ENCODE measurements at places on chromosomes 3 and 15.

DNA sequence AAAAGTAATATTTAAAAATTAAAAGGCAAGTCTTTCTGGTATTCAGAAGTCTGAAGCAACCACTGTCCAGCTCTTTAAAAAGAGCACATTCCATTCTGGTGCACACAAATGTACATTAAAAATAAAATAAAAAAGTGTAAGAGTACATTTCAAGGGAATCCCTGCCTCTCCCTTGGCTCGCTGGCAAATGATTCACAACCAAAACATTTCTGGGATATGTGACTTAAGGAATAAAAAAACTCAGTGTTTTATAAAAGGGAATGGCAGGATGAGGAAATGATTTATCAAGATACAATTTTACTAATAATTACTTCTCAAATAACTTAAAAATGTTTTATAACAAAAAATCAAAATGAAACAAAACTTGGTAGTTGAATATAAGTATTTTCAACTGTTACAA, 23.8 kb upstream of the ANXA2 start:
- peak; percentile 61 for DNase-seq

GRCh38 chr3:131549340-131549739, 46.6 kb upstream of the MRPL3 start:
- DNase-seq = no peak

DNA sequence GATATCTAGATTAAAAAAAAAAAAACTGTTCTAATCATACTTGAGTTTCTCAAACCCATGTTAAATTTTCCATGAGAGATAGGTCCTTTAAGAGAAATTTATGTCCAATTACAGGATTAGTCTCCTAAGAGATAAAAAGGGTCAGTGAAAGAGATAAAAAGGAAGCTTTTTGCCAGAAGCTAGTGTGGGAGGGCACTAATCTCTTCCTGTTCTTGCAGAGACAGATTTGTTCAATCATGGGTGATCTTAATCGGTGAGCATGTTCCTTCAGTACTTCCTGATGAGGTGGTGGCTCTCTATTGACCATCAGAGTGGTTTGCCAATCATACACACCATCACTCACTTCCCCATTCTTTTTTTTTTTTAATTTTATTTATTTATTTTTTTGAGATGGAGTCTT, 16.9 kb upstream of the LPP start:
- no peak for DNase-seq

DNA sequence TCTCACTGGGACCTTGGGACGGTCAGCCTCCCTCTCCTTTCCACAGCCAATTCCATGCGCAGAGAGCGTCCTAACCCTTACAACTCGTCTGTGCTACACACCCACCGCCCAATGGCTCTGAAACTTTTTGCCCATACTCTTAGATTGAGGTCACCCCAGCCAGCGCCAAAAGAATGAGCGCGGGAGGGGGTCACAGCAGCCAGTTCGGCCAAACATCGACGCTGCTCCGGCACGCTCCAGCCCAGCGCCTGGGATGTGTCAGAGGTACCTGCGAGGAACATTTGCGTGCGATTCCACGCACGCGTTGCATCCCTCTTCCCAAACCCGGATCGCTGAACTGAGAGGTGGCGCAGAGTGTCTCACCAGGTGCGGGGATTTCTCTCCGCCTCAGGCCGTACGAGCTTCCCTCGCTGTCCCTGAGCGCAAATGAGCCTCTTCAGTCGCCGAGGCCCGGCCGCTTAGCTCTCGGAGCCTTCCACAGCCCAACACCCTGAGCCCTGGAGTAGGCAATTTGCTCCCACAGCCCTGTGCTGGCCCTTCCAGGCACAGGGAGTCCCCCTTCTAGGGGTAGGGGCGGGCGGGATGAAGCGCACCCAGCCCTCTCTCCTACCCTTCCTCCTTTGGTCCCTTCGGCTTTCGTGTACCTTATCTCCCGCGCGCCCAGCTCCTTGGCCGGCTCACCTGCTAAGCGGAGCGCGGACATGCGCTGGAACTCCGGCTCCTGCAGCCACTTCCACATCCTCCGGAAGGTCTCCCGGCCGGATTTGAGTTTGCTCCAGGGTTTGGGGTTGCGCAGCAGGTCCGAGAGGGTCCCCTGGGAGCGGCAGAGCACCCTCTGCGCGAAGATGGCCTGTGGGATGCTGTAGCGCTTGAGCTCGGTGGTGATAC, 1.8 kb downstream of the ONECUT1 start:
- no peak for DNase-seq

GRCh38 chr3:89042236-89042835, 65.1 kb upstream of the EPHA3 start:
- no peak for DNase-seq

GRCh38 chr15:50107157-50107556, 11.9 kb downstream of the ATP8B4 start:
- no peak for DNase-seq

GRCh38 chr15:82799183-82799841, 6.6 kb downstream of the FSD2 start:
- no peak for DNase-seq

DNA sequence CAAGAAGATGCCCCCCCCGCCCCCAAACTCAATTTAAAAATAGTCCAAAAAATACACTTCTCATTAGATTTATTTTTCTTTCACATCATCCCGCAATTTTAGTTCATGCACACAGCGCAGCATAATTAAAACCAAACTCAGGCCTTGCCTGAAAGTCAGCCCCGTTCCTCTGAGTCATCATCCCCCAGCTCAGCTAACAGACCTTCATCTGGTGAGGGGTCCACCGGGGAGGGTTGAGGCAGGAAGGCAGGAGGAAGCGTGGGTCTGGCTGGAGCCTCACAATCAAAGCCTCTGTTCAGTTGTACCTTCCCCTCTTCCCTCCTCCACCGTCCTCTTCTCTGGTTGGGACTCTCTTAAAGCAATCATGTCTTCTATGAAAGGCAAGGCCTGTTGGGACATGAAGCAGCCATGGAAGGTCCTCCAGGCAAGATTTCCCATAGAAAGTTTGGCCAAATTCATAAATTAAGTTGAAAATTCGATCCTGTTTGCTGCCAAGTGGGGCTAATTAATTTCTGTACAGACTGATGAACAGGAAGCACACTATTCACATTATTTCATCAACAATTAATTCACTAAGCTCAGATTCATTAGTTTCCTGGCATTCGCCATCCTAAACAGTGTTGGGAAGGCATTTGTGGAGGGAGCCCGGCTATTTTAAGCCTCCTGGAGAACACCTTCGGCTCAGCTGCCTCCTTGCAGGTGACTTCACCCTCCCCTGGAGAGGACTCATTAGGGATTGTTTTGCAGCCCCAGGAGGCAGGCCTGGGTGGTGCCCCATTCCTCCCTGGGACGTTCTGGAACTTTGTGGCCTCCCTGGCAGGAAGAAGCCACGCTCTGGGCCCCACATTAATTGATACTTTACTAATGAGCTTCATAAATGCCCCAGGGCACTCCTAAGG, 72.3 kb upstream of the BNC1 start:
- DNase-seq = no peak

GRCh38 chr3:5227812-5228211, 40.3 kb downstream of the EDEM1 start:
- DNase-seq = no peak

GRCh38 chr3:172324611-172325203, 123.5 kb downstream of the GHSR start:
- no peak for DNase-seq

DNA sequence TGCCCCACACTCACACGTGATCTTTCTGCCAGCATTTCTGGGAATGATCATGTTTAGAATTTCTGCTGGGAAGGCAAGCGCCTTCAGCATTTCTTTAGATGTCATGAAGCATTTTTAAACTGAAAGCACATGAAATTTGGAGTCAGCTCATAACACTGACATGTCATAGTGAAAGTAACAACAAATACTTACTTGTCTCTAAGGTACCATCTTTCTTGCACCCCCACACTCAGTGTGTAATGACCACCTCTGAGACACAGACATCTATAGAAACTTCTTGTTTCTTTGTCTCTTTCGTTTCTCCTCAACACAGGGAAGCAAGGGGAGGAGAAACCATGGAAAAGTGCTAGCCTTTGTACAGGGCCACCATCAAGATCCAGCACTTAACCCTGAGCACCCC, 171.7 kb downstream of the RORA start:
- DNase-seq = no peak

- no peak for DNase-seq
Measured at GRCh38 chr3:126137490-126138130, 42.8 kb downstream of the ALDH1L1 start.

GRCh38 chr3:34056181-34056910, 257.9 kb downstream of the PDCD6IP start:
- DNase-seq = no peak

GRCh38 chr15:65641768-65642475, 20.2 kb downstream of the SLC24A1 start:
- DNase-seq = no peak

GRCh38 chr3:195250473-195251251, 20.3 kb downstream of the XXYLT1 start:
- no peak for DNase-seq

DNA sequence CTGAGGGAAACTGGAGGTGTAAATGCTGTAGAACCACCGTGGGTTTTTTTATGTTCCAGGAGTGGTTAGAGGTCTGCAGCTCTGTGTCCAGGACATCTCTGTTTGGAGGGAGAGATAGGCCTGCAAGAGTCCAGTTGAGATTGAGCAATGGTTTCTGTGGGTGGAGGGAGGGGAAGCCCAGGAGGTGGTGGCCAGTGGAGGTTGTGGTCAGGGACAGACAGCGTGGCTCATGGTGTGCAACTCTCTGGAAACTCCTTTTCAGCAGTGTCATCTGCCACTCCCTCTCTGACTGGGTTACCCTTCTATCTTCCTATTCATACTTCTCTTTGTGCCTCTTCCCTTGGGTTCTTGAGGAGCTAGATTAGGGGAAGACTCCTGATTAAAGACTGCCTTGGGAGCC, 9.6 kb downstream of the XCR1 start:
- no peak for DNase-seq

DNA sequence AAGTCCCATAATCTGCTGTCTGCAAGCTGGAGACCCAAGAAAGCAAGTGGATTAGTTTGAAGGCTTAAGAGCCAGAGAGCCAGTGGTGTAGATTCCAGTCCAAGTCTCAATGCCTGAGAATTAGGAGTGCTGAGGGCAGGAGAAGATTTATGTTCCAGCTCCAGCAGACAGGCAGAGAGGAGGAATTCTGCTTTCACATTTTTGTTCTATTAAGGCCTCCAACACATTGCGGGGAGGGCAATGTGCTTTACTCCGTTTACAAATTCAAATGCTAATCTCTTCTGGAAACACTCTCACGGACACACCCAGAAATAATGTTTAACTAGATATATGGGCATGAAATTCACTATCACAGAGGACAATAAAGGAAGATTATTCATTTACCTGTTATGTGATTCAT, 54.0 kb downstream of the DPH6 start:
- DNase-seq = no peak

DNA sequence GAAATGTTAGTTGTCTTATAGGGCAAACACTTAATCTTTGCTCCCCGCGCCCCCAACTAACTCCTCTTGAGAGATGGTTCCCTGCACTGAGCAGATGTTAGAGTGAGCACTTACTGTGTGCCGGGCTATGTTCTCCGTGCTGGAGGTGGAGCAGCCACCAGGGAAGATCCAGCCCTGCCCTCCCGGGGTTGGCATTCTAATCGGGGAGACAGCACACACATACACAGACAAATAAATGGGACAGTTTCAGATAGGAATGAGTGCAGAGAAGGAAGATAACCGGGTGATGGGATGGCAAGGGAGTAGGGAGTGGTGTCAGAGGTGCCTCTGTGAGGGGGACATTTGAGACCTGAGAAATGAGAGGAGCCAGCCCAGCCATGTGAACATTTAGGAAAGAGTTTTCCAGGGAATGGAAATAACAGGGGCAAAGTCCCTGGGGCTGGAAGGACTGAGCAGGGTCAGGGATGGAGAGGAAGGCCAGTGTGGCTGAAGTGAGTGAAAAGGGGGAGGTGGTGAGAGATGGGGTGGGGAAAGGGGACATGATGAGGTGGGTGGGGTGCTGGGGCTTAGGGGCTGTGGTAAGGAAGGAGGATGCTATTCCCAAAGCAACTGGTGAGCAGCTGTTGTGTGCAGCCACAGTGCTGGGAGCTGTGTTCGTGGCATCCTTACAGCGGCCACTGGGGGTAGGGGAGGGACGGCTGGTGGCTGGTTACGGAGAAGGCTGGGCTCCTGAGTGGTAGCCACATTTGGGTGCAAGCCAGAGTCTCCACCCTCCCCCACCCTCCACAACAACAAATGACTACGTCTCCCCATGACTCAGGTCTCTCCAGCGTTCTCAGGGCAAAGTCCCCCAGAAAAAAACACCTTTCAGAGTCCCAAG, 15.4 kb upstream of the FGD5 start:
- DNase-seq = no peak

DNA sequence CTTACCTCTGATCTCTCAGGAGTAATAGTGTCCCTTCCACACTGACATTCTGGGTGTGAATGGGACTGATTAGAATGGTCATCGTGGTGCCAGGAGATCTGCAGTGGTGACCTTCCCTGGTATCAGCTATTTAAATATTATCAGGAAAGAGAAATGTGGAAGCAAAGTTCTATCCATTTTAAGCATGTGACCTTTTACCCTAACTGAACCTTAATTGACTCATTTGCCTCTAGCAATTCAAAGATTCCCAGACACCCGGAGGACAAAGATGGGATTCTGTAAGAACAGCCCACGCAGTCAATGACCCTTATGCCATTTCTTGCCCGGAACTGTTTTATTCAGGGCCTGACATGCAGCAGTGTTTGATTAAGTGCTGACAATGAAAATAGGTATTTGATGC, 10.3 kb downstream of the LIPC start:
- no peak for DNase-seq

DNA sequence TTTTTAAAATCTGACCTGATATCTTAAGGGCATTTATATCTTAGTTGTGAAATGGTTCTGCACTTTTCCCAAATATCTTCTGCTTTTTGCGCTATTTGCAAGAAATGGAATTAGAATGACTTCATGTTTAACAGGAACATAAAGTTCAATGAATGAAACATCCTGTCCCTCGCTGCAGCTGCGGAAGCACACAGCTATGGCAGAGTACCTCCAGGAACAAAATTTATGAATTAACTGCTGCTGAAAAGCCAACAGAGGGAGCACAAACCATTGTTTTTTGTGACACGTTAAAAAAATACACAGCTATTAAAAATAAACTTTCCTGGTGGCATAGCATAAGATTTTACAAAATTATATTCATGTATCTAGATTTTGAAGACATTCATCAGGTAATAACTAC, 404.4 kb upstream of the MDFIC2 start:
- DNase-seq = peak; percentile 67

GRCh38 chr3:162984746-162985145, 1488.1 kb downstream of the OTOL1 start:
- DNase-seq = no peak

DNA sequence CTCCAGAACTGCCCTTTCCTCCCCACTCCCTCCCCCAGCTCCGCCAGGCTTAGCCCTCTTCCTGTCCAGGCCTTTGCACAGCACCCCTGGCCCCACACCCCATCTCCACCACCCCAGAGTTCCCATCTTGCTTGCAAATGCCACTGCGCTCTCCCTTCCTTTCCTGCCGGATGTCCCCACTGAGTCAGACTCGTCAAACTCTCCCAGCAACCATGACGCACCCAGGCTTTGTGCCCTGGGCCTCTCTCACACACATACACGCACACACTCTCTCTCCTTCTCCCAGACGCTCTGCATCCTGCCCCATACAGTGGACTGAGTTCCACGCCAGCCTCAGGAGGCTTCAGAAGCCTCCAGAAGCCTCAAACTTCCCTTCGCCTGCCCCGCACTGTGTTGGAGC, 2.8 kb upstream of the CCDC9B start:
- peak; percentile 92 for DNase-seq

All from skeletal muscle cell (primary cell).